ENCODE measurements at places on chromosomes 13 and 19.
A peak's percentile ranks its signal among the peaks of the same experiment; 100 is the strongest.

- peak; percentile 34 for DNase-seq
These were observed 53.1 kb upstream of the CYSLTR2 start for GRCh38 chr13:48600374-48601364.

GRCh38 chr19:16285769-16286498 is 38.7 kb upstream of the KLF2 start:
- no peak for DNase-seq

DNA sequence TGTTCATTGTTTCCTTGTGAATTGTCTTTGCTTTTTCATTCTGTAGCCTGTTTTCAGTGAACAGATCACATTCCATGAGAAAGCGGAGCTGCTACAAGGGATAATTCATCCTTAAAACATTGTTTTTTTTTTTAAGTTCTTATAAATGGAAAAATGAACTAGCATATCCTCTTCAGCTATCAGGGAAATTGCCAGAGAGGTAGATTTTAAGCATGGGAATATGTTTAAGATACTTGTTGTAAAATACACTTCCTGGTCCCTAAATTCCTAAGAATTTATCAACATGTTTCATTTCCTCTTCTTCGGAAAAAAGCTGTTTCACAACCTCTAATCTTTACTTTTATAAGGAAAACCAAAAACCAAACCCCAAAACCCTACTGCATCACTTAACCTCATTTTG is 238.0 kb downstream of the POSTN start:
- peak; percentile 77 for DNase-seq

DNA sequence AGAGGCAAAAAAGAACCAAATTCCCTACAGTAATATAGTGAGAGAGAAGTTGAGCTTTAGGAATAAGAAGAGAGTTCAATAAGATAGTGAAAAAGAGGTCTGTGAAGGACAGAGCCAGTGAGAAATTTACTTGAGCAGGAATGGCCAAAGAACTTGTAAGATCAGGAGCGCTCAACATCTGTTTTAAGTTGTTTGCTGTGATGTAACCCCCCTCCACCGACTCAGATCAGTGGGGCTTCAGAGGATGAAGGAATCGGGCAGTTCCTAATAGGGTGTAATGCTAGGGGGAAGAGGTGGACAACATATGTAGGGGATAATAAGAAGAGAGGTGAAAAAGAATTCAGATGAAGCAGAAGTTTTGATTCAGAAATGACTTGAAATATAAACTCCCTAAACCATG is 85.3 kb upstream of the FNDC3A start:
- DNase-seq: no peak

DNA sequence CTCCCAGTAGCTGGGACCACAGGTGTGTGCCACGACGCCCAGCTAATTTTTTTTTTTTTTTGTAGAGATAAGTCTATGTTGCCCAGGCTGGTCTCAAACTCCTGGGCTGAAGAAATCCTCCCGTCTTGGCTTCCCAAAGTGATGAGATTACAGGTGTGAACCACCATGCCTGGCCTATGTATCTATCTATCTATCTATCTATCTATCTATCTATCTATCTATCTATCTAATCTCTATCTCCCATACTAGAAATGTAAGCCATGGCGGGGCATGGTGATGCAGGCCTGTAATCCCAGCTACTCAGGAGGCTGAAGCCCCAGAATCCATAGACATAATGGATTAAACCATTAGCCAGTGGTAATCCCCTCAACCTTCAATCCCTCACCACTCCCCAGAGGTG is 6.5 kb upstream of the SERTAD3 start:
- DNase-seq: no peak

DNA sequence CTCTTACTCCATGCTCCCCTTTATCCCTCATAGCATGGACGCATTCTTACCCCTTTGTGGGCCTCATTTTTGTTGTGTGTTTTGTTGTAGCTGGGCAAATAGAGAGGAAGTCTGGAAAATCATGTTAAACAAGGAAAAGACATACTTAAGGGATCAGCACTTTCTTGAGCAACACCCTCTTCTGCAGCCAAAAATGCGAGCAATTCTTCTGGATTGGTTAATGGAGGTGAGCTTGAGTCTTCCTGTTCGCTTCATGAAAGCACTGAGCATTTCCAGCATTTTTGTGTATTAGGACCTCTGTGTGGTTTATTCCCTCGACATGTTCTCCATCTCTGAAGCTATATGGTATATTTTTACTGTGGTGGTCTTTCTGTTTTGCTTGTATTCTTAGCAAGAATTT is 5.5 kb downstream of the CCNE1 start:
- DNase-seq: no peak

- DNase-seq: no peak
These were observed 167.1 kb downstream of the FGF9 start for GRCh38 chr13:21837841-21838551.

GRCh38 chr19:6694147-6694815 is 24.3 kb upstream of the TNFSF14 start:
- DNase-seq: no peak

- DNase-seq: no peak
These were observed 19.2 kb upstream of the GNA15 start for GRCh38 chr19:3116621-3117020.

DNA sequence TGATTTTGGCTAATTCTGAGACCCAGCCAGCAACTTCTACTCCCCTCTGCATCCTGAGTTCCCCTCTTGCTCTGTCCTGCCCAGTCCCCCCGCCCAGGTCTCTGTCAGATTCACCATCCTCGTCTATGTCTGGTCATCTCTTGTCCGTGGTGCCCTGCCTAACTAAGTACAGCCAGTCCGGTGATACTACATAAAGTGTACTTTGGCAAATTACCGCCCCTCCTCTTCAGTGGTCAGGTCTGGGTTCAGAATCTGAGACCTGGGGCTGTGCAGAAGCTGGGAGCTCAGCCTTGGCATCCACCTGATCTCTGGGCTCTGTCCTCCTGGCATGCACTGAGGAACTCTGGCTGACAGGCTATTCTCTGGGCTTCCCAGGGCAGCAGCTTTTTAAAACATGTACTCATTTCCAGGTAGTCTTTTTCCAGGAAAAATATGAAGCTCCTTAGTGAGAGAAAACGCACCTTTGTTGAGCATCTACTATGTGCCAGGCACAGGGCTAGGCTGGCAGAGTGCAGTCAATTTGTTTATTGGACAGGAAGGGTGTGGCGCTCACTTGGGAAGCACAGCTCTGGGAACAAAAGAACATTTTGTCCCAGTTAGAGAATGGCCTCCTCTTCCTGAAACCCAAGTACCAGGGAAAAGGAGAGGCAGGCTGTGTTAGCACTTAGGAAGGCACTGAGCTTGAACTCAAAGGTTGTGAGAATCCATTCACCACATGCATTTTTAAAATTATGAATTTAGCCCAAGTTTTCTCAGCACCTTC is 88.9 kb downstream of the TSHZ3 start:
- DNase-seq: no peak
